ENCODE measurements at places on chromosomes 5 and 9. TPM values are rescaled to one million over a fixed set of nuclear protein-coding genes. Genes with fewer than 3 reads are reported as not detected.

The FBP1 gene
- total RNA-seq, result 2.7 TPM

The PCDHB3 gene
- total RNA-seq, result not detected

The SPATA24 gene
- total RNA-seq, result 2.2 TPM

The FAM221B gene
- total RNA-seq, result not detected

The PCDHB8 gene
- not detected for total RNA-seq

The HMGXB3 gene
- 29.7 TPM for total RNA-seq

The C7 gene
- total RNA-seq, result not detected

The EPB41L4B gene
- total RNA-seq, result not detected

The GNAQ gene
- total RNA-seq, result 27.2 TPM

The CYLC2 gene
- not detected for total RNA-seq

The ROR2 gene
- 0.19 TPM for total RNA-seq

The S1PR3 gene
- not detected for total RNA-seq

The BAAT gene
- total RNA-seq, result not detected

The CCL27 gene
- total RNA-seq, result not detected

The ABCA1 gene
- total RNA-seq, result 11.2 TPM

The IGFBPL1 gene
- total RNA-seq, result not detected

The PCDHGC4 gene
- not detected for total RNA-seq

The PAEP gene
- total RNA-seq, result not detected

The ZNF454 gene
- total RNA-seq, result not detected

The CBY3 gene
- 0.44 TPM for total RNA-seq

The FGF10 gene
- not detected for total RNA-seq

The GABRP gene
- total RNA-seq, result not detected

The PTPA gene
- total RNA-seq, result 24.7 TPM

The SPATA31D4 gene
- not detected for total RNA-seq

The PLCXD3 gene
- total RNA-seq, result not detected

The SH3PXD2B gene
- 0.08 TPM for total RNA-seq

The FOXD4L4 gene
- not detected for total RNA-seq

The FAM153A gene
- total RNA-seq, result 55.1 TPM

The PCDHA2 gene
- not detected for total RNA-seq

Measured in CD8-positive, alpha-beta T cell (primary cell).